ENCODE measurements at places on chromosomes 3 and 15. TPM values are rescaled to one million over a fixed set of nuclear protein-coding genes. Genes with fewer than 3 reads are reported as not detected.

Gene SCAANT1
- not detected for total RNA-seq

Gene CNTN3
- 3.7 TPM for total RNA-seq

Gene CRYGS
- total RNA-seq: 1.0 TPM

Gene PPARG
- total RNA-seq: 30.3 TPM

Gene GADL1
- total RNA-seq: 25.1 TPM

Gene SACM1L
- total RNA-seq: 24.0 TPM

Gene CSTA
- 0.52 TPM for total RNA-seq

Gene SMCO1
- total RNA-seq: 3.7 TPM

Gene MKRN3
- 1.6 TPM for total RNA-seq
